ENCODE measurements at places on chromosomes 12 and 14. TPM values are rescaled to one million over a fixed set of nuclear protein-coding genes. Genes with fewer than 3 reads are reported as not detected.

DNA sequence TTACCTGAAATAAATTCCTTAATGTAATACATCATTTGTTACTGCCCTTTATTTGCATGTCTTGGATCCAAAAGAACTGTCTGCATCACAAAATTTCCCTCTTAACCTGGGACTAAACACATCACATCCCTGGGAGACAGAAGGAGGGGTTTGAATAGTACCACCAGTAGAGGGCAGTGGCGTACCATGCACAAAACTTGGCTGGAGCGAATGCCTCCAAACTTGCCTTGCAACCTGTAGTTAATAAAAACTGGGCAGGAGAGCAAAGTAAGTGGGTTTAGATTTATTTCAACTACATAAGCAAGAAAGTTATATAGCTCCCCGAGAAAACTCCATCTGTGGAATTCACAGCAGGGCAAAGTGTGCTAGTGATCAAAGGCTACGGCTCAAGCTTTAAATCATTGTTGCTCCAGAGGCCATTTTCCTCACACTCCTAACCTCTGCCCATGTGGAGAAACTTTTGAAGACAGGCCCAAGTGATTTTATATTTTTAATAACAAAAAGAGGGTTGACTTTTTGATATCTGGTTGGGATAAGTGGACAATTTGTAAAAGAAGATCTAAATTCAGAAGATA lies 1176.7 kb upstream of the SEL1L start:
- H3K27ac ChIP-seq = no peak overlapping the region
- no peak for DNase-seq
- no peaks in the 10 kb centered on the region for H3K36me3 ChIP-seq
- H3K27me3 ChIP-seq = no peaks in the 10 kb centered on the region

GRCh38 chr12:53775478-53776145 lies 23.8 kb upstream of the CISTR start:
- no peaks in the 10 kb centered on the region for H3K4me1 ChIP-seq
- peaks cover 1% of the 10 kb centered on the region for H3K36me3 ChIP-seq
- peaks cover 42% of the 10 kb centered on the region for H3K27me3 ChIP-seq
- H3K4me3 ChIP-seq = no peak overlapping the region
- DNase-seq = no peak
- H3K27ac ChIP-seq = no peak overlapping the region

The PRKCH gene
- total RNA-seq = 13.4 TPM

The CDKL1 gene
- 15.7 TPM for total RNA-seq

DNA sequence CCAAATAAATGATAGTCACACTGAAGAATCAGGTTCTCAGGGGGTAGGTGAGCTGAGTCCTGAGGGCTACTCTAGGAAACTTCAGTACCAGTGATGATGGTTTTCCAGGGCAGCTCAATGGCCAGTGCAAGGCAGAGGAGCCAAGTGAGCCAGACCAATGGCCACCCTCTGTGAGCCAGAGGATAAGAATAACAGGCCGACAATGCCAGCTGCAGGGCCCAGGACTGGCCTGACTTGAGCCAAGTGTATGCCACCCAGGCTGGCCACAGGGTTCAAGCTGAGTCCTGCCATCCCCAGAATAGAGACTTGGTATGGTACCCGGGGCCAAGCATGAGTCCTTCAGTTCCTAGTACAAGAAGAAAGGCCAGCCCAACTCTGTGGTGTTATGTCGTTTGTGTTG lies 355.5 kb downstream of the DPF3 start:
- H3K4me3 ChIP-seq = no peak overlapping the region
- no peaks in the 10 kb centered on the region for H3K4me1 ChIP-seq
- no peaks in the 10 kb centered on the region for H3K27me3 ChIP-seq

The NYNRIN gene
- 20.0 TPM for total RNA-seq

- H3K27me3 ChIP-seq = no peaks in the 10 kb centered on the region
- no peak overlapping the region for H3K4me3 ChIP-seq
- H3K36me3 ChIP-seq = no peaks in the 10 kb centered on the region
- no peak for DNase-seq
- peak overlapping the region; percentile 15 for H3K27ac ChIP-seq
Measured at GRCh38 chr14:102659797-102660196, 67.3 kb downstream of the RCOR1 start.

- no peaks in the 10 kb centered on the region for H3K36me3 ChIP-seq
- H3K27ac ChIP-seq = peak overlapping the region; percentile 76
- DNase-seq = no peak
- no peaks in the 10 kb centered on the region for H3K27me3 ChIP-seq
- peaks cover 15% of the 10 kb centered on the region for H3K4me1 ChIP-seq
Measured at GRCh38 chr14:31465111-31465510, 7.8 kb upstream of the DTD2 start.

- peaks cover 2% of the 10 kb centered on the region for H3K36me3 ChIP-seq
- H3K4me3 ChIP-seq = no peak overlapping the region
- DNase-seq = no peak
- H3K27ac ChIP-seq = no peak overlapping the region
- peaks cover 36% of the 10 kb centered on the region for H3K27me3 ChIP-seq
Measured at GRCh38 chr14:75561013-75561432, 17.4 kb upstream of the FLVCR2 start.

GRCh38 chr12:62731055-62731820 lies 203.7 kb downstream of the PPM1H start:
- H3K27me3 ChIP-seq = no peaks in the 10 kb centered on the region
- H3K4me3 ChIP-seq = peak overlapping the region; percentile 62
- H3K36me3 ChIP-seq = peaks cover 8% of the 10 kb centered on the region
- H3K27ac ChIP-seq = peak overlapping the region; percentile 98
- no peak for DNase-seq

The PLCZ1 gene
- total RNA-seq = not detected

DNA sequence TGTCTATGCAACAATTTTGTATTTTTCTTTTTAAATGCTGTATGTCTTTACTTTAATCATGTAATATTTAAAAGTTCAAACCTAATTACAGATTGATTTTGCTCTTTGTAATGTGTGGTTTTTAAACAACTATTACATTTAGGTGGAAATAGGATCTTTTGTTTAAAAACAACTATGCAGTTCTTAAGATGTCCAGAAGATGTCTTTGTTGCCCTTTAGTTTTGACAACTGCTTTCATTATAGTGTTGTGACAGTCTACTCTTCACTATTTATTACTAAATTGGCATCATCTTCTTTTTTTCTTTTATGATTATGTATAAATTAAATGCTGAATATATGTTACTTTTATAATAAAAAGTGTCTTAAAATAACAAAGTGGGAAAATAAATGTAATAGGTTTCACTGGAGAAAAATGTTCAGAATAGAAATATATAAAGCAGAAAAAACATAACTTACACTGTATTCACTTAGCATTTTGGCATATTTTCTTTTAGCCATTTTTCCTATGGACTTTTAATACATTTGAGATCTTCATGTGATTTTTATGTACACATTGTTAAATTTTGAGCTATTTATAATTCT lies 27.1 kb upstream of the PCNX4 start:
- peaks cover 12% of the 10 kb centered on the region for H3K4me1 ChIP-seq
- H3K27ac ChIP-seq = no peak overlapping the region
- peaks cover 4% of the 10 kb centered on the region for H3K27me3 ChIP-seq
- no peaks in the 10 kb centered on the region for H3K36me3 ChIP-seq

DNA sequence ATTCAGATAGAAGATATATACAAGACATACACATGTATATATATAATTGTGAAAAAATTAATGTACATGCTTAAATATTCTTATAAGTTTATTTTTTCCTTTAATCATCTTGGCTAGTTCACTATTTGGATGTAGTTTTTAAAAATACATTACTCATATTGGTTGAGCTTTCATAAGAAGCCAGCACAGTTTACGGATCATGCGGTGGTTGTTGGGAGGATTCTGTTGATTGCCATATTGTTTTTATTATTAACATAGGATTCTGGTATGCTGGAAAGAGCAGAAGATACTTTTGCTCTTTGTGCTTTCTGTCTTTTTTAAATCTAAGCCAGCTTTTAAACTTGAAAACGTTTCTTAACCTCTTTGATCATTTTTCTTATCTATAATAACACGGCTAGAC lies 163.4 kb downstream of the OTOGL start:
- no peak overlapping the region for H3K4me3 ChIP-seq
- no peak overlapping the region for H3K27ac ChIP-seq
- DNase-seq = no peak
- H3K27me3 ChIP-seq = no peaks in the 10 kb centered on the region
- peaks cover 3% of the 10 kb centered on the region for H3K4me1 ChIP-seq

DNA sequence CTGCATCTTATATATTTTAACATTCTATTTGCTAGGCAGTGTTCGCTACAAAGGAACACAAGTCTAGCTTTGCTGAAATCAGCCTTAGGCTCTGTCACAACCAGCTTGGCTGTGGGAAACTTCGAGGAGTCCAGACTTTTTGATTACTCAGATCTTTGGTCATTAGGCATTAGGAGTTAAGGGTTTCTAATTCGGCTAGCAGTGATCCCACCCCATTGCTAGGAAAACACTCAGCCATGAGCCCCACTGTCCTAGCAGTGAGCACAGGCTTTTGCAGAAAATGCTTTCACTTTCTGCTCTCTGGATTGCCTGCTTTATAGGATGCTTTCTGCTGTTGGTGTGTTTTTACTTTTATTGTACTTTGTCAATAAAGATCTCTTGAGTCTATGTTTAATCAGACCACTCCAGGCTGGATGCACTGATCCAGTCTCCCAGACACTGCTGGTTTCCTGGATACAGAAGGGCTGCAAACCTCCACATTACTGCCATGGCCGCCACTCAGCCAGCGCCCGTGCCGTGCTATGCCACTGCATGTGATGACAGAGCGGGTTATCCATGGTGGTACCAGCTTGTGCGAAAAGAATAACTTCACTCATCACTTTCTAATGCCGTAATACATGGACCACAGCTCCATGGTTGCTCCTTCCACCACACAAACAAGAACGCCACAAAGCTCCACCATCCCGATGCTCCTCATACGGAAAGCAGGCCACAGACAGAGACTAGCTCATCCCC lies 41.0 kb upstream of the PYGL start:
- no peaks in the 10 kb centered on the region for H3K27me3 ChIP-seq
- peaks cover 26% of the 10 kb centered on the region for H3K4me1 ChIP-seq
- peak overlapping the region; percentile 37 for H3K4me3 ChIP-seq
- H3K36me3 ChIP-seq = peaks cover 5% of the 10 kb centered on the region

DNA sequence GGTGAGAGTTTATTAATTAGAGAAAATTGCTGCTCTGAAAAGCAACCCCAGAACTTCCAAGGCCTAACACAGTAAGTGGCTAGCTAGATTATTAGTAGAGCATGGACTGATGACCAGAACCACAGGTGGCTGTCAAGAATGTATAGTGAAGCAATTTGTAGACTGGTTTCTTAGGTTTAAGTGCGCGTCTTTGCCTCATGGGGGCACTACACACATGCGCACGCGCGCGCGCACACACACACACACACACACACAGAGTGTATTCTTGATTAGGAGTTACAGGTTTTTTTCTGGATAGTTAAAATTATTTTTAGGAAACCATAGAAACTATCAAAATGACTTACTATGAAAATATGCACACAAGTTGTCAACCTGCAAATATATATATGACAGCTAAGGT lies 66.5 kb downstream of the BHLHE41 start:
- H3K36me3 ChIP-seq = peaks cover 2% of the 10 kb centered on the region
- no peak overlapping the region for H3K27ac ChIP-seq
- no peak overlapping the region for H3K4me3 ChIP-seq
- no peaks in the 10 kb centered on the region for H3K27me3 ChIP-seq

The FZD10 gene
- 0.40 TPM for total RNA-seq

GRCh38 chr14:61501714-61502458 lies 180.5 kb downstream of the PRKCH start:
- no peak overlapping the region for H3K4me3 ChIP-seq
- H3K27ac ChIP-seq = peak overlapping the region; percentile 91
- H3K27me3 ChIP-seq = no peaks in the 10 kb centered on the region
- DNase-seq = no peak

- H3K4me3 ChIP-seq = no peak overlapping the region
- no peak overlapping the region for H3K27ac ChIP-seq
- H3K36me3 ChIP-seq = no peaks in the 10 kb centered on the region
- no peak for DNase-seq
- peaks cover 33% of the 10 kb centered on the region for H3K27me3 ChIP-seq
Measured at GRCh38 chr14:23398348-23398747, 9.7 kb downstream of the MYH6 start.

The STON2 gene
- total RNA-seq = not detected

- no peak overlapping the region for H3K4me3 ChIP-seq
- H3K27me3 ChIP-seq = no peaks in the 10 kb centered on the region
- no peaks in the 10 kb centered on the region for H3K36me3 ChIP-seq
- no peak for DNase-seq
Measured at GRCh38 chr12:125688881-125689280, 623.6 kb downstream of the AACS start.

DNA sequence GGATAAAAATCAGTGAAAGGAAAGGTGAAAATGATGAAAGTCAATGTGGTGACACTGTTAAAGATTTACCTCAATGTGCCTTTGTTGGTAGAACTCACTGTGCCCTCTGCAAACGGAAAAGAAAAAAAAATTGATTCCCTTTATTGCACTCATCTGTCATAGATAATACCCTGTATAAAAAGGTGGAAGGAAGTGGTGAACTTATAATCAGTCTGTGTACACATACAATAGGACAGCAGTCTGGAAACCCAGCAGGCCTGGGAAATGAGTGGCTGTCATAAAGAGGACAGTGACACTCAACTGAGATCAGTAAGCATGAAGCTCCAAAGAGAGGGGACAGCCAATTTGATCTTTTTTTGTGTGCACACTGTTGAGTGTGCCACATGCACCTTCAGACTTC lies 364.7 kb downstream of the NOVA1 start:
- H3K4me3 ChIP-seq = no peak overlapping the region
- H3K4me1 ChIP-seq = no peaks in the 10 kb centered on the region

DNA sequence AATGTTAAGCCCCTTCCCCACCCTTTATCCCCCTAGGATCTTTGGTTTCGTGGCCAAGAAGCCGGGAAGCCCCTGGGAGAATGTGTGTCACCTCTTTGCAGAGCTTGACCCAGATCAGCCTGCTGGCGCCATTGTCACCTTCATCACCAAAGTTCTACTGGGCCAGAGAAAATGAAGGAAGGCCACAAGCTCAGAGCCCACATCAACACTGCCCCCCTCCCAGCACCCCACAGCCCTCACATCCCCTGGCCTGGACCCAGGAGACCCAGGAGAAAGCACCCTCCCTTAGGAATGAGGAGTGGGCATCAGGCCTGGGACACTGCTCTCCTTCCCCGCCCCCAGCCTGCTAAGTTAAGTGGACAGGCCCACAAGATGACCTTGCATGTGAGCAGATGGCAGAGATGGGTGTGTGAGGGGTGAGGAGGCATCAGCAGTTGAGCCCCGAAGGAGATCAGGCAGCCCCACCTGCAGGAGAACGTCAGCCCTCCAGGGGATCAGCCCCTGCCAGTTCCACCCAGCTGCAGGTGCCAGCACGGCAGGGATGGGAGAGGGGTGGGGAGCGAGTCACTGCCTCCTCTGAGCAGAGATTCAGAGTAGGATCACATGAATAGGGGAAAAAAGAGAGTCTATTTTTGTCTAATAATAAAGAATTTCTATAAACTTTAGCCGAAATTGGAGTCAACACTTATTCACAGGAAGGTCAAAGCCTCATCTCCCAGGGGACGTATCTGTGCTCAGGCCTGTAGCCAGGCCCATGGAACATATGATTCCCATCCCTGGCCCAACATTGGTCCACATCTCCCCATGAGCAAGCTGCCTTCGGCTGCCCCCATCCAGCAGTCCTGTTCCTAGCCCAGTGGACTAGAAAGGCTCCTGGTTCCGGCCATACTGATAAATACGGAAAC lies 14.1 kb downstream of the TNS2 start:
- DNase-seq = peak; percentile 56
- no peaks in the 10 kb centered on the region for H3K27me3 ChIP-seq
- peaks cover 24% of the 10 kb centered on the region for H3K36me3 ChIP-seq
- peak overlapping the region; percentile 28 for H3K4me3 ChIP-seq
- H3K27ac ChIP-seq = peak overlapping the region; percentile 97

The MMP17 gene
- 1.3 TPM for total RNA-seq

The FGF23 gene
- not detected for total RNA-seq

The TEX52 gene
- not detected for total RNA-seq
